Kidney capillary endothelial cell (primary cell): ENCODE measurements at places on chromosomes 4 and X.

GRCh38 chr4:186760576-186760975 is 36.9 kb upstream of the FAT1 start:
- DNase-seq, result no peak

DNA sequence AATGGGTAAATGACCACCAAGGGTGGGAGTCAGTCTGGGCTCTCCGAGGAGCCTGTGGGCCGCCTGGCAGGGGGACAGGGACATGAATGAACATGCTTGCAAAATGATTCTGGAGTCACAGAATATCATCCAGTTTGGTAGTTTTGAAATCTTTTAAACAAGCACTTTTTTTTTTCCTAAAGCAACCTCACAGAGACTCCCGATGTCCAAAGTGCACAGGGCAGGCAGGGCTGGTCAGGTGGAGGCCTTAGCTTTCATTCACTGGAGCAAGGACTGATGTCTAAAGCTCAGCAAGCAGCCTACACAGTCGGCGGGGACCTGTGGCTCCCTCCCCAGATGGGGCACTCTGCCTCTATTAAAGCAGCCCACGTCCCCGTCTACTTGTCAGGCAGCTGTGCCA is 402.9 kb downstream of the PPP1R2C start:
- no peak for DNase-seq

DNA sequence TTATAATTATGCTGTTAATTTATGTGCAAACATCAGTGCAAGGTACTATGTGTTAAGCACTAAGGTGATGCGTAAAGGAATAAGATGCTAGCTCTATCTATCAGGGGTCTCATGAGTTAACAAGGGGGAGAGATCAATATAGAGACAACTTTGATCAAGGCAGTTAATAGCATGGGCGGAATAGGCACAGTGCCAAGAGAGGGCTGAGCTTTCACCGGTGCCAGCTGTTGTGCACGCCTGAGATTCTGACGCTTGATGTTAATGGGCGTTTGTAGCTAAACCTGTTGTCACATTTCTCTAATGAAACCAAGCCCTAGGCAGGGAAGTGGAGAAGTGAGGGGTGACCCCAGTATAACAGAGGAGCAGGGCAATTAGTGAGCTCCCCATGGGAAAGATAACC is 86.0 kb upstream of the NMU start:
- DNase-seq, result no peak

GRCh38 chr4:56619160-56619559 is 61.9 kb downstream of the HOPX start:
- no peak for DNase-seq

DNA sequence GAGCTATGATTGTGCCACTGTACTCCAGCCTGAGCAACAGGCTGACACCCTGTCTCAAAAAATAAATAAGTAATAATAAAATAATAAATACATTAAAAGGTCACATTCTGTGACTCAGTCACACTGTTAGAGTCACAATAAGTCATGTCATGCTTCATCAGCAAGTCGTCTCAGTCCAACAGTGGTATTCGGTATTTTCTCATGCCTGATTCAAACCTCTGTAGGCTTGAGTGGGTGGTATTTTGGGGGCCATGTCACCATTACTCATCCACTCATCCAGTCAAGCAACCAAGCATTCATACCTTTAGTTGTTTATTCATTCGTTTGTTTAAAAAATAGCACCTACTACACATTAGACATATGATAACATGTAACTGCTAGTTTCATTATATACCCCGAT is 46.9 kb downstream of the SUPT20HL2 start:
- no peak for DNase-seq

DNA sequence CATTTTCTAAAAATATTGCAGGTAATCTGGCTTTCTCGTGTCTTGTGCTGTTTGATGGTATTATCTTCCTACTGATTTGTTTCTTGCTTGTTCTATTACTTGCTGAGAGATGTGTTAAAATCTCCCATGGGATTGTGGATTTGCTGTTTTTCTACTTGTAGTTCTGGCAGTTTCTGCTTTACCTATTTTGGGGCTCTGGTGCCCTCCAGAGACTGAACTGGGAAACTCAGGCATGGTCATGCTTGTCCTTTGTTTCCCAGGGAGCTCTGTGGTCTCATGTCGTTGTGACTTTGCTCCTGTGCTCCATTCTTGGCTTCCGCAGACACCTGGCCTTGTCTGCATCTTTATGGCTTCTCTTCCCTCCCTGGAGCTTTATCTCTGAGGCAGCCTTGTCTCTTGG is 39.5 kb downstream of the NSD2 start:
- peak; percentile 48 for DNase-seq

DNA sequence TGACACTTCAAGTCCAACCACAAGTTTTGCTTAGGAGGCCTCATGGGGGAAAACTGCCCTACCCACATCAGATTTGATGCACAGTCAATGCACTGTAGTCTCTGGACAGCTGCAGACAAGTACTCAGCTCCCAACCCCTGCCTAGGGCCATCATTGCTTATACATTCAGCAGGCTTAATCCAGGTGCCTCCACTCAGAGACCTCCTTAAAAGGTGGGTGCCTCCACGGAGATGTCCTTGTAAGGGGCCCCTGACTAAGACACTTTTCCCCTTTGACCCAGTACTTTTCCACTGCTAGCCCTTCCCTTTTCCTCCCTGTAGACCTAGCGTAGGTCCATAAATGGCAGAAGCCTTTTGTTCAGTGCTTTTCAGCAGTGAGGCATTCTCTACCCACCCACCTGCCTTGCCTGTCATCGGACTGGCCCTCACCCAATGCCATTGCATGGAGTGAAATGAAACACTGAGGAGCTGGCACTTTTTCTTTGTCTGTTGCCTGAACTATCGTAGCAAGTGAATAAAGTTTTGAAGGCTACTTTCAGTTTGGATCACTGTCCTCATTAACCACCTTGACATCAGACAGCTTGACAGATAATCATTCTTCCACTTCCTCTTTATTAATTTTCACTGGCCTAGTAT is 23.8 kb upstream of the PLK4 start:
- no peak for DNase-seq

DNA sequence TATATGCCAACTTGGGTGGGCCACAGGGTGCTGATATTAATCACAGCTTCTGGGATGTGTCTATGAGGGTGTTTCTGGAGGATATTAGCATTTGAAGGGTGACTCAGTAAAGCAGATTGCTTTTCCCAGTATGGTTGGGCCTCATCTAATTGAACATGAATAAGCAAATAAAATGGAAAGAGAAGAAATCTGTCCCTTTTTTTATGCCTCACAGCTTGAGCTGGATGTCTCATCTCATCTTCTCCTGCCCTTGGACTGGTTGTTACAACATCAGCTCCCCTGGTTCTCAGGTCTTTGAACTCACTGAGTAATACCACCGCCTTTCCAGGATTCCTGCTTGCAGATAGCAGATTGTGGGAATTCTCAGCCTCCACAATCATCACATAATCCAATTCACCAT is 1149.2 kb downstream of the PCDH18 start:
- DNase-seq, result no peak

DNA sequence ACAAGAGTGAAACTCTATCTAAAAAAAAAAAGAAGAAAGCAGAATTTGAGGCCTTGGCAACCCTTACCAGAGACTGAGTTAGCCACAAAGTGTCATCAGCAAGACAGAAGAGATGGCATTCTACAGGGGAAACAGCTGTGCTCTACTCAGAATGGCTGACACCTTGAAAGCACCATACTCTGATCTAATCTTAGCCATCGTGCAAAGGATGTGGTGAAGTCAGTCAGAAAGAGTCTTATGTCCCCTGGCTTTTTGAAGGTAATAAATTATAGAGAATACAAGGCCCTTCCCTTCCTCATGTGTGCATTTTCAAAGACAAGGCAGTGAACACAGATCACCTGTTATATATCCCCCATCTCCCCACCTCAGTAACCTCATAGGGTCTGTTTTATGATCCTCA is 13.2 kb downstream of the CLNK start:
- no peak for DNase-seq

- DNase-seq, result no peak
Observed at GRCh38 chr4:35124106-35124505, 1120.2 kb downstream of the ARAP2 start.

DNA sequence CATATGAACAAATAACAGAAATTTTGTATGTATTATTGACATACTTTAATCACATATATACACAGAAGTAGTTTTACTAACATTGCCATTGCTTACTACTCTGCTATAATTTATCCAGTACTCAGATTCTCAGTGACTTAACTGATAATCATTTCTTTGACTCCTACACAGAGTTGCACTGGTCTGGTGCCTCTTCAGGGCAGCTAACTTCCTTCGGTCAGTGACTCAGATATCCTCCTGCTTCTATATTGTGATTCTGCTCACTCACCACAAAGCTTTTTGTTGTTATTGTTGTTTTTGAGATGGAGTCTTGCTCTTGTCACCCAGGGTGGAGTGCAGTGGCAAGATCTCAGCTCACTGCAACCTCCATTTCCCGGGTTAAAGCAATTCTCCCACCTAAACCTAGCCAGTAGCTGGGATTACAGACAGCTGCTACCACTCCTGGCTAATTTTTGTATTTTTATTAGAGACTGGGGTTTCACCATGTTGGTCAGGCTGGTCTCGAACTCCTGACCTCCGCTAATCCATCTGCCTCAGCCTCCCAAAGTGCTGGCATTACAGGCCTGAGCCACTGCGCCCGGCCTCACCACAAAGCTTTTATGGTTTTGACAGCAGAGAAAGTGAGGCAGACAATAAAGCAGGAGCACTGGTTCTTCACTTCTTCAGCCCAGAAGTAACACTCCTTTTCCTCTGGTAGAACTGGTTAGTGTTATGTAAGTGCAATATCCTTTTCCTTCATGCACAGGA is 499.3 kb downstream of the EPHA5 start:
- DNase-seq, result no peak

GRCh38 chr4:177680308-177680707 is 238.1 kb upstream of the AGA start:
- DNase-seq, result no peak

GRCh38 chr4:99998062-99998867 is 48.2 kb upstream of the H2AZ1 start:
- DNase-seq, result peak; percentile 36

GRCh38 chr4:32172761-32173160 is 1452.6 kb downstream of the PCDH7 start:
- no peak for DNase-seq

- DNase-seq, result no peak
Observed at GRCh38 chrX:117689956-117690355, 426.7 kb downstream of the KLHL13 start.

GRCh38 chrX:15737959-15738902 is at the start of gene CA5B:
CA5B (plus strand) TSS chrX:15738270; CDS start chrX:15750024, 11,754 bp downstream.
- peak; percentile 61 for DNase-seq

DNA sequence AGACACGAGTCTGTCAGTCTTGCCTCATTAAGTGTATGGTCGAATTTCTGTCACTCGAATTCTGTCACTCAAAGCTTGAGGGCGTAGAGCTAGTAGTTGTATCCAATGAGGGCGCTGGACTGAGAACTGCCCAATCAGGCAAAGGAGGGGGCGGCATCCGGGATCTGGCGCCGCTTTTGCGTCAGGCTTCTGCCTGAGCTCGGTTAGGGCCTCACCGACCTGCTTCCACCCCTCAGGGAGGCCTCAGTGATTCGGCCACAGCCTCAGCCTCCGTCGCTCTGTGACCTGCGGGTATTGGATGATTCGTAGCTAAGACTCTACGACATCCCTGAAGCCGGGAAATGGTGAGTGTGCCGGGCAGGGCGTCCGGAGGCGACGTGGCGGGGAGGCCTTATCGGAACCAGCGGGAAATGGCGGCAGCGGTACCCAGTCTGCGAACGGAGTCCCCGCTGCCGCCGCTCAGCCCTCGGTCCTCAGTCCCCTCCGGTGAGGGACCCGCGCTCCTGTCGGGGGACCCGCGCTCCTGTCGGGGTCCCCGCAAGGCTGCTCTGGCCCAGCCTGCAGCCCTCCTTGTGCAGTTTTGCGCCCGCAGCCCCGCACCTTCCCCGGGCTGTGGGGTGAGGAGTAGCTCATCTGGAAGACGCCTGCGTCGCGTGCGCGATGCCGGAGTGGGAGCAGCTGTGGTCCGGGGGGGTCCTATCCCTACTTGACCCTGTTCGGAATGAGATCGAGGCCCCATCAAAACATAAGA is 88.3 kb downstream of the ZNF718 start:
- DNase-seq, result peak; percentile 72

DNA sequence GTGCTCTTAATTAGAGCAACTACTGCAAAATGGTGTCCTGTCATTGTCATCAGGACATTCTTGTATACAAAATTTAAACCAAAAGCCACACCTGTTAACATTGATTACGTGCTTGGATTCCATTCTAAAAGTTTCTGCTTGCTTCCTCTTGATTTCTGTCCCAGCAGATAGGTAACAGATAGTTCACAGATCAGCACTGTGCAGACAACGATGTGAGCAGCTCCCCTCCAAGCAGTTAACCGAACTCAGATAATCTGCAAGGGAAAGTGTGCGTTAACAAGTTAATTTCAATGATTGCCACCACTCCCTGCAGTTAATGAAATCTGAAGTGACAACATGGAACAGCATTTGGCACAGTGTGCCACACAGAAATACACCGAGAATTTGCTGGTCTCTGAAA is 54.4 kb upstream of the RELL1 start:
- no peak for DNase-seq

DNA sequence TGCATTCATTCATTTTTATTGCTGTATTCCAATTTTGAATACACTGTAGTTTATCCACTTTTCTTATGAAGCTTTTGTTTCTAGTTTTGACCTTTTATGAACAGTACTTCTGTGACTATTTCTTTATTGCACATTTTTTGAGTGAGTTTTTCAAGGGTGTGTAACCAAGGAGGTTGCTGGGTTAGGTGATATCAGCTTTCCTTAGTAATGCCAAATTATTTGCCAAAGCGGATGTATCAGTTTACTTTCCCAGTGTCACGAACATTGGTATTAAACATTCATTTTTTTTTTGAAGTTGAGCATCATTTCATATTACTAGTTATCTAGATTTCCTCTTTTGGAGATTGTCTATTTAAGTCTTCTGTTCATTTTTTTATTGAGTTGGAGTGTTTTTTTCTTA is 32.9 kb downstream of the STIM2 start:
- DNase-seq, result no peak

GRCh38 chrX:149490100-149490499 is 15.0 kb downstream of the IDS start:
- DNase-seq, result no peak

DNA sequence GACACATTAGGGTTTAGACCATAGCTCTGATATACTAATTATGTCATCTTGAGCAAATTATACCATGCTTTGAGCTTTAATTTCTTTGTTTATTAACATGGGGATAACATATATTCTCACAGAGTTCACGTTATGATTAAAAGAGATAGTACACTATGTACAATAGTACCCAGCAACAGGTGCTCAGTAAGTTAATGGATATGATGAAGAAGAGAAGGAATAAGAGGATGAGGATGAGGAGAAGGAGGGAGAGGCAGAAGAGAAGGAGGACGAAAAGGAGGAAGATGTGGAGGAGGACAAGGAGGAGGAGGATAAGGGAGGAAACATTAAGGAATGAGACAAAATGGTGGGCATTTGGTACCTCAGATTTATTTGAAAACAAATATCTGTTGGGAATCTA is 260.4 kb downstream of the SH2D1A start:
- DNase-seq, result no peak
